Fibroblast of skin of right quadriceps (primary cell): ENCODE measurements at places on chromosomes 7 and 10.

- no peak for DNase-seq
Measured at GRCh38 chr7:46452561-46453135, 531.6 kb upstream of the IGFBP3 start.

GRCh38 chr10:68461032-68461431, 10.7 kb downstream of the DNA2 start:
- DNase-seq = no peak

- no peak for DNase-seq
Measured at GRCh38 chr7:157612664-157613561, 276.1 kb downstream of the DNAJB6 start.

GRCh38 chr7:41696323-41696916, 6.5 kb downstream of the INHBA start:
- DNase-seq = peak; percentile 89

- no peak for DNase-seq
Measured at GRCh38 chr7:42180806-42181205, 56.2 kb downstream of the GLI3 start.

- no peak for DNase-seq
Measured at GRCh38 chr10:82890573-82890972, 1015.6 kb downstream of the NRG3 start.

DNA sequence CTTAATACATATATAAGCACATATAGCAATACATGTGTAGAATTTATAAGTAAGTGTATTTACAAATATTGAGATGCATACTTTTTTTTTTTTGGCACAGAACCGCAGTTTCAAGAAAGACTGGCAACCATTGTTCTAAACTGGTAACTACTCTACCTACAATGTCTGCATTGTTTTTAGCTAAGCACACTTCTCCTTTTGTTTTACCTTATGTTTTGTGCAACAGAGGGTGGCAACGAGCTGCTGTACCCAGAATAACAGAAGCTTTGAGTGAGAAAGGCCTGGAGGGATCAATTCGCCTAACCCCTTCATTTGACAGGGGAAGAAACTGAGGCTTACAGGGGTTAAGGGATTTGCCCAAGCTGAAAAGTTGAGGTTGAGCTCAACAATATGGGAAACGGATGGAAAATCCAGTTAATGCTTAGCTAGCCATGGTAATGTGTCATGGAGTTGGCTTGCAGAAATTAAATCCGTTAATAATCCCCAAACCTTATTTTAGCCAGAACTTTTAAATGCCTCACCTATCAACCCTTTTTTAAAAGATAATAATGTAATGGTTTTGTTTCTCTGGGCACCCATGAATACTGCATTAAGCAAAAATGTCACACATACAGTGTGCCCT, 25.5 kb downstream of the FZD1 start:
- DNase-seq = no peak

DNA sequence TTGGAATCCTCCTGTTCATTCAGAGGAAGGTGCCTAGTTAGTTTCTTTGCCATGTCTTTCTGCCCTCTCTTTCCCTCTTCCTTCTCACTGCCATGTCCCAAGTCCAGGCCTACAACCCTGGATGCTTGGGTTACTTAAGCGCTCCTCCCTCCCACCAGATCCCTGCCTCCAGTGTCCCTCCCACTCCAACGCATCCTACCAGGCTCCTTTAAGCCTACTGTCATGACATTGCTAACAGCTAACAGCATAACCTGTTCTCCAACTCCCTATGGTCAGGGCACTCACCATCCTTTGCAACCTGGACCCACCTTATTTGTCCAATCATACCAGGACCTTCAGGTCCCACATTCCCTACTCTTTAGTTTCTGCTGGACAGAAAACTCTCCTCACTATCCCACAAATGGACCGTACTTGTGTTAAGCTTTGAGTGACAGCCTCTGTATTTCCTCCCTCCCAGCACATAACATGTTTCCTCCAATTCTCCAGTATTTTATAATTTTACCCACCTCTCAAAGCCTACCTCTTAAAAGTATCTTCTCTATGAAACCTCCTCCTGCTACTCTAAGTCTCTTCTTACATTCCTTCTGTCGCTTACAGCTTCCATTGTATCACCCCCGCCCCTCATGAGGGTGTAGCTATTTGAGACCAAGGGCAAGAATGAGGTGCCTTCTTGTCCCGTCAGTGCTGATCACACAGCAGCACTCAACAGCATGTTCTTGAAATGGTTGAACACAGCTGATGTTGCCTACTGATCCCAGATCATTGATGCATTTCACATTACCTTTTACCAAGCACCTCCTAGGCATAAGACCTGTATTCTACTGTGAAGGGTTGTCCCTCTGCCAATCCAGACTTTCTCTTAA, 1.7 kb downstream of the BLNK start:
- DNase-seq = no peak

DNA sequence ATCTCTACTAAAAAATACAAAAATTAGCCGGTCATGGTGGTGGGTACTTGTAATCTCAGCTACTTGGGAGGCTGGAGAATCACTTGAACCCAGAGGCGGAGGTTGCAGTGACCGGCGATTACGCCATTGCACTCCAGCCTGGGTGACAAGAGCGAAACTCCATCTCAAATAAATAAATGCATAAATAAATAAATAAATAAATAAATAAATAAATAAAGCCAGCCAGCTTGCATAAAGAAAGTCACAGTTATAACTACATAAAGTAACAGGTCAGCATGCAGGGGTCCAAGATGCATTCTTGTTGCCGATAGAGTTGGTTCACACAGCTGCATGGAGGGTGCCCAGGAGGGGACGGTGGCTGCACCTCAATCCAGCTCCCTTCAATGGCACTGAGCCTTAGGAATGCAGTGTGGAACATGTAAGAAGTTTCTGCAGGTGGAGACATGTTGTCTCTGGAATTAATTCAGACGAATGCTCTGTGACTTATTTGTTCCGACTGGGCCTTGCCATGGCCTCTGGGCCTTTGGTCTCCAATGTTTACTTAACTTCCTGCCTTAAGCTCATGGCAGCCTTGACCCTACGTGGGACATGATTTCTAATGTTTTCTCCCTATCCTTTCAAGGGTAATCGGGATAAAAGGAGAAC, 159.6 kb upstream of the PRKCQ start:
- DNase-seq = no peak

DNA sequence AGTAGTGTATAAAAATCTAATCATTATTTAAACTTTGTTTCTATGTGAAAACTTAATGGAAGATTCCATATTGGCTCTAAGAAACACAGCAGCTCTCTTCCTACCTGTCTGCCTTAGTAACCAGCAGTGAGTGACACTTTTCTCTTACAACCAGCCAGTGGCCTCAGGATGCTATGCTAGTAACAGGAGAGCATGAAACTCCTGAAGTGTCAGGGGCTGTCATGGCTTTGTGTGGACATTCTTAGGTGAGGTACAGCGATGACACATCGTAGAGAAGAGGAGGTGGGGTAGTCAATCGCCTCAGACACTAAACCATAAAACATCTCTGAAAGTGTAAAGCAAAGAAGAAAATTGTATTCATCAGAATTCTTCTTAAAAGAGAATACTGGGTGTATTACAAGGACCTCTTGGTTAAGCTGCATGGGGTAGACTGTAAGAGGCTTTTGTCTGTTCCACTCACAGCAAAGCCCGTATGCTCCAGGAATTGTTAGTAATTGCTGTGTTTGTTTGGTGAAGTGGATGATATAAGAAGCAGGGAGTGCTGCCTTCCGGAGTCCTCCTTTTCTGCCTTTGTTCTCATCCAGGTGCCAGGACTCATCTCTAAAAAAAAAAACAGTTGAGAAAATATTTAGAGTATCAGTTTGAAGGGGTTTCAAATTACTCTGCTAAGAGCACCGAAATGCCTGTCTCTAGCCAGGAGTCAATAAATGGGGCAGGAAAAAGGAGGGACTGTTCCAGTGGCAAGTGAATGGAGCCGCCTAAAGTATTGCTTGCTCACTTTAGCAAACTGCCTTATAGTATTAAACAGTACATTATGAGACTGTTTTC, 518.8 kb downstream of the CNTNAP2 start:
- DNase-seq = no peak

- peak; percentile 38 for DNase-seq
Measured at GRCh38 chr7:18903695-18904094, 213.7 kb downstream of the TWIST1 start.

DNA sequence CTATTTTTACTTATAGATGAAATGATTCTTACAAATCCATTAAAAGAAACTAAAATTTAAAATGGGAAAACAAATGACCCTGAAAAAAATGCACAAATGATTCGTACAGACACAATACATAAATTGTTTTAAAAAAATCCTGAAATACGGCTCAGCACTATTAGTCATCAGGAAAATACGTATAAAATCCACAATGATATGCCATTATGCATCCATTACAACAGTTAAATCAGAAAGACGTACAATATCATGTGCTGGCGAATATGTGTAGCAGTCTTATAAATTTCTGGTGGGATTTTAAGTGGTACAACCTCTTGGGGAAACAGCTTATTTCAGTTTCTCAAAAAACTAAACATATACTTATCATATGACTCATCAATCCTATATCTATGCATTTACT, 600.1 kb upstream of the STEAP1 start:
- DNase-seq = peak; percentile 22

DNA sequence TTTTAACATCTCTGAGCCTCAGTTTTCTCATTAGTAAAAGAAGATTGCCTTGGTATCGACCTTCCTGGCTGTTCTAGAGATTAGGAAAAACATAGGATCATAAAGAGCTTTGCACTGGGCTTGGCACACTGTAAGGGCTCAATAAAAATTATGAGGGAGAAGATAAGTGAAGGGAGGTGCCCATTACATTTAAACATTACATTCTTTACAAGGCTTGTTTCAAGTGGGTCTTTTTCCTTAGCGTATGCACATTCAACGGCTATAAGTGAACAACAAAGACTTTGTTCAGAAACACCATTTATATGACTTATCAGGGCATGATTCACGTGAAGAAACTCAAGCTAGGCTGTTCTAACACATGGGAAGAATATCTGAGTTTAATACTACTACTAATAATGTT, 351.9 kb upstream of the NPVF start:
- no peak for DNase-seq
